Activated CD8-positive, alpha-beta memory T cell treated with anti-CD3 and anti-CD28 coated beads for 1 hour (primary cell): ENCODE measurements at places on chromosomes 6 and 20.

DNA sequence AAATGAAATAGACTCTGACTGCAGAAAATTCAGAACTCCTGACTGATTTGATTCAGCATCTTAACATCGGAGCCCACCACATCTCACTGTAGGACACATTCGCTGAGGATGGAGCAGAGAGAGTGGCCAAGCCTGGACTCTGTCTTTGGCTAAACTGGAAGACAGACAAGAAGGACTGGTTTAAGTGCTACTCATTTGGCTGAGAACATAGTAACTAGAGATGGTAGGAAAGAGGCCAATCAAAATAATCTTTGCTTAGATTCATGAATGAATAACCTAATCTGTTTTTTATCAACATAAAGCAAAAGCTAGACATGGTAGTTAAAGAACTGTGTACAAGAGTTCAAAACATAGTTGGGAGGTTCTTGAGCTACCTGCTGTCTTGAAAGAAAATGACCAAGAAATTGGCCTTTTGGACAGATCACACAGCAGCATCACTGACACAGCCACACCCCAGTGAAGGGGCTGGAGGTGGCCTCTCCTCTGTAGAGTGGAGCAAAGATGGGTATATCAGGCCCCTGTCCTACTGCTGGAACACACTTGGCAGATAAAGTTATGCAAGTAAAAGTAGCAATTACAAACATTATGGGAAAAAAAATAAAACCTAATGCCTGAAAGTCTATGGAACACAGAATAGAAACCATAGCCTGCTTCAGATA is 87.1 kb upstream of the NT5E start:
- no peak for DNase-seq

- no peak for DNase-seq
Measured at GRCh38 chr6:150514806-150515380, 84.8 kb upstream of the PLEKHG1 start.

- no peak for DNase-seq
Measured at GRCh38 chr6:158361068-158361467, 48.8 kb downstream of the TULP4 start.

GRCh38 chr20:1391640-1392442 is 1.0 kb downstream of the FKBP1A start:
- no peak for DNase-seq

DNA sequence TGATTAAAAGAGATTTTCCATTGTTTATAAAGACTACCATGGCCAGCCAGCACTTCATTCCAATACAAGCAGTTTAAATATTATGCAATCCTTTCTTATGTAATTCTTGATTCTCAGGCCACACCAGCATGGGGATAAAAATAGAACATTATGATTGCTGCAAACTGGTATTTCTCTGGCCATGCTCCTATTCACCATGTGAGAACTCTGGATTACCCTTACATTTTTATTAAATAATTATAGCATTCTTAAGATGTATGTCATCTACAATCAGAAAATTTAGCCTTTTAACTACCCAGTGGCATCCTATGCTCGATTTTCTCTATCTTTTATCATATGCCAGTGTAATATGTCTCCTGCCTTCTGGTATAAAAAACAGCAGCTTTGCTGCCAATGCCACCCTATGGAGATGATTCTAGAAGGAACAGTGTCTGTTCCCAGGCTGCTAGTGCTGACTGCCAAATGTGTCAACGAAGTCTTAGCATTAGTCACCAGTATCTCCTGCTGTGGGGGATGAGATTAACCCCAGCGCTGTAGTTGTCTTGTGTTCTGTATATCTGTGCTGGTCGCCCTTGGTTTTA is 501.4 kb downstream of the BCKDHB start:
- no peak for DNase-seq

DNA sequence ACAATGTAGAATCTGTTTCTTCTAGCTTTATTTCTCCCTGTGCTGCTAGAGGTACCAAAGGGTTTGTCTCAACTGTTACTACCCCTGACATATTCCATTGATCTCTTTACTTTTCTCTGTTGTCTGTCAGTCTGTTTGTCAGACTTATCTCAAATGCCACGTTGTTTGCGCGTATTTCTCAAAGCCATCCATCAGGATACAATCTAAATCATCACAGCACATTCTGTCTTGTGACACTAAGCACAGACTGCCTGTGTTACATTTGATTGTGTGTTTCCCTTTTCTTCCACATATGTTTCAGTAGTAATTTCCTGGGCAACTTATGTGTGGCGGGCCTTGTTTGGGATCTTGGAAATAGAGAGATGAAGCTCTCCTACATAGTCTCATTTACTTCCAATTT is 30.2 kb upstream of the SERINC3 start:
- DNase-seq: no peak

DNA sequence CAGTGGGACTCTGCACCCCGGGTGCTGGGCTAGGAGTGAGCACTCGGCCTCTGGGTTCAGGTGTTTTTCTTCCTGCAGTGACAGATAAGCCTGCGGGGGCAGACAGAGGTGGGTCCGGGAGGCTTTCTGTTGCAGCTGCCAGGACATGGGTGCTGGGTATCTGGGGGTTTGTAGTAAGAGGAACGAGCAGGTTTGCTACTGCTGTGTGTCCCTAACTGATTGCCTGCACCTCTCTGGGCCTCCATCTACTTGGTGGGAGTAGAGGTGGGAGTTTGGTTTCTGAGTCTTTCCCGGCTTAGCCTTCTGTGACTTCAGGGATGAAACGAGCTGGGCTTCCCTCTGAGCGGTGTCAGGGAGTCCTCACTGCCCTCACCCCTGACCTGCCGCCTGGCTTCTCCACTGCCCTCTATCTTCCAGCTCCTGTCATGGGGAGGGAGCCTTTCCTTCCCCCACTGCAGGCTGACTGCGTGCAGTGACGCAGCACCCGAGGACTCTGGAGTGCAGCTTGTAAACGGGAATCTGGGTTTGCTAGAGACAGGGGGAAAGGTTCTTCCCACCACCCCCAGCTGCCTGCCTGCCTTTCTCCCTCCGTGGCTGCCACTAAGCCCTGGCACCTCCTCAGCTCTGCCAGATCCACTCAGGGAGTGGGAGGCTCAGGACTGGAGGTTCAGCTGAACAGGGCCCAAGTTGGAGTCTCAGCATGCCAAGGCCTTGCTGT is 6.7 kb downstream of the DLGAP4 start:
- no peak for DNase-seq

DNA sequence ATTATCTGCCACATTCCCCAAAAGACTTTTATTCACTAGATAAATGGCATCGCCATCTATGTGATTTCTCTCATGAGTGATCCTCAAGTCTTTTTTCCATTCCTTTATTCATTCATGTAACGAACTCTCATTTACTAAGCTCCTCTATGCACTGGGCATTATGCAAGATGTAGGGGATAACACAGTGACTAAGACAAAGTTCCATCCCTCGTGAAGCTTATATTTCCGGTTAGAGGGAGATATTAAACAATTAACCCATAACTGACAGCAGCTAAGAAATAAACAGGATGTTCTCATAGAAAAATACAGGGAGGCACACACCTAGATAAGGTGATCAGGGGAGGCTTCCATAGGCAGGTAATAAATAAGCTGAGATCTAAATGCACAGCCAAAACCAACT is 17.2 kb upstream of the PREX1 start:
- no peak for DNase-seq

GRCh38 chr6:135129136-135129856 is 51.8 kb upstream of the MYB start:
- DNase-seq: no peak

- DNase-seq: no peak
Measured at GRCh38 chr6:53282741-53283140, 66.0 kb downstream of the ELOVL5 start.

- DNase-seq: no peak
Measured at GRCh38 chr20:15654208-15654649, 919.0 kb downstream of the KIF16B start.

GRCh38 chr6:55184782-55185530 is 10.6 kb downstream of the HCRTR2 start:
- no peak for DNase-seq

DNA sequence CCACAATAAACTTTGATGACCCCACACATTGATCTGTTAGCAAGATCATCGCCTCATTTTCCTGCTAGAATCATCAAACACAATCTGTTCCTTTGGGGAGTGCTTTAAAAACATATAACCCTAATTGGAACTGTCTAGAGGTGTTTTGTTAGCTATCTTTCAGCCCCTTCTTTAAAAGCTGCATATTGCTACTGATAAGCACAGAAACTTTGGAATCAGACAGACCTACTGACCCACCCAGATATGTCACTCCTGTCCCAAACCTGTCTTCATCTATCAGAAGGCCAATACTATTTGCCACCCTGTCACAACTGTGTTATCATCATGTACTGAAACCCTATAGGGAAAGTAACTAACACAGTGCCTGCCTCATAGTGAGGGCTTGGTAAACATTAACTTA is 172.4 kb upstream of the SASH1 start:
- DNase-seq: no peak

GRCh38 chr6:17621003-17621402 is 20.9 kb downstream of the FAM8A1 start:
- no peak for DNase-seq

- DNase-seq: no peak
Measured at GRCh38 chr6:52588087-52588709, 11.3 kb upstream of the TRAM2 start.

GRCh38 chr6:24460966-24461365 is 28.4 kb downstream of the GPLD1 start:
- no peak for DNase-seq

DNA sequence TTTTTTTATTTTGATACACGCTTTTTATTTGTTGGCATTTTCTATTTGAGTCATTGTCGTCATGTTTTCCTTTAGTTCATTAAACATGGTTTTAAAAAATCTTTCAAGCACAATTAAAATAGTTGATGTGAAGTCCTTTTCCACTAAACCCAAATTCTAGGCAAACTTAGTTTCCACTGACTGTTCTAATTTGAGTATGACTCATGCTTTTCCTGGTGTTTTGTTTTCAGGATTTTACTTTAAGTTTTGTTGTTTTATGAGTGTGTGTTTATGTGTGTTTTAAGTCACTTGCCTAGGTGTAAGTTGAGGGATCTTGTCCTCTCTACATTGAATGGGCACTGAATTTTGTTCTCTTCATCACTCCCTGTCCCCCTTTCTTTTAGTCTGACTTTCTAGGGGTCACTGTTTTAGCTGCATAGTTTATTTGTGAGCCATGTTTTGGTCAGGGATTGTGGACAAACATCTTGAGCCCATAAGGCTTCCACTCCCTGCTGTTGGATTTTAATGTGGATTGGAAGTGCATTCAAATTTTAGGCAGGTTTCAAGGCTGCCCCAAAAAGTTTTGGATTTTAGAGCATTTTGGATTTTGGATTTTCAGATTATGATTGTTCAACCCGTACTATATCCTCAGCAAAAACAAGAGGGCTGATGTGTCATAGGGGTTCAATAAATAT is 94.8 kb downstream of the CDYL start:
- DNase-seq: no peak

GRCh38 chr20:8932192-8933165 is 136.4 kb upstream of the PLCB4 start:
- DNase-seq: no peak

GRCh38 chr6:136012198-136012887 is 160.8 kb downstream of the PDE7B start:
- no peak for DNase-seq

- no peak for DNase-seq
Measured at GRCh38 chr20:61162451-61162850, 89.6 kb upstream of the CDH4 start.

DNA sequence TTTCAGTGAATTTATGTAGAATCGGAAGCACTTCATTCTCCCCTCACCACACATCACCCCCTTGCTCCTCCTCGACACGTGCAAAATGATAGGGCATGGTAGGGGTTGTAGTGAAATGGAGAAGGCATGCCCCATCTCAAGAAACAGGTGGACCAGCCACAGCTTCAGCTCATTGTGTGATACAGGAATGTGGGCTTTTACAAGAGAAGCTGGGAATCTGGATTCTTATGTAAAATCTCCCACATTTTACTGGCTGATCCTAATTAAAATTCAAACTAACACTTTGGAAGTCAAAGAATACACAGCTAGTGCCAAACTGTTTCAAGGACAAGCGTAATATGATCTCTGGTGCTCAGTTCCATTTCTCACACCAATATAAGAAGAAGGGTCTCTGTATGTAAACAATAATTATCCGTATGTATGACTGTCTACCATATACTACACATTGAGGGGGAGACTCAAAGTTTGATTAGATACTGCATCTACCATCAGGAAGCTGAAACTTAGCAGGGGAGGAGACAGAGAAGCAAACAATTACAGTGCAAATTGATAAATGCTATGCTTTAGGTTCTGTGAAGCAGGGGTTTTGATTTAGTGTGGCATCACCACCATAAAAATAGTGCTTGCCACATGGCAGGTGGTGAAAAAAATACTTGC is 24.3 kb upstream of the KIAA0408 start:
- DNase-seq: no peak

- no peak for DNase-seq
Measured at GRCh38 chr6:32317541-32317940, 54.2 kb downstream of the TSBP1 start.

GRCh38 chr6:1784422-1784884 is 174.7 kb downstream of the FOXC1 start:
- no peak for DNase-seq

GRCh38 chr6:33117811-33118277 is 42.1 kb downstream of the HLA-DPB1 start:
- no peak for DNase-seq

- DNase-seq: no peak
Measured at GRCh38 chr6:107965746-107966145, 7.7 kb upstream of the SEC63 start.

DNA sequence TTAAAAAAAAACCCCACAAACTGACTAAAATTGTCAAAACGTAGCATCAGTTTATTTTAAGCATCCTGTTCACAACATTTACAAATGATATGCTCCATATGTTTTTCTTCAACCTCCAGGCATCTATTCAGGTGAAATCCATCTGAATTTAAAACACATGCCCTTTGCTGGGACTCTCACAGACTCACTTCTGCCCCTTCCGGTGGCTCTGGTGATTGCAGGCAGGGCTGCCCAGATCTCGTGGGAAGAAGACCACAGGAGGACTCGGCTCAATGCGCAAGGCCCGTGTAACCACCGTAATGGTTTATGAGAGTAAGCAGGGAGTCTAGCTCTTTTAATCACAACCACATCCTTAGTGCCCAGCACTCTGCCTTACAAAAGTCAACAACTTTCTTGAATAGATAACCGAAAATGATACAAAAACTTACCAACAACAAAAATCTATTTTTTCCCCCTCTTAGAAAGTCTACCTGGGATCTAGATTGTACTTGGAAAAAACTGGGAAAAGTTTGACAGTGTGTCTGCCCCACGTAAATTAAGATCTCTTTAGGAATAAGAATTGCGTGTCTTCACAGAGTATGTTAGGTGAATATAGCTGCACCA is 139.1 kb downstream of the KIF16B start:
- DNase-seq: no peak
